ENCODE measurements at places on chromosomes 12 and 14.

DNA sequence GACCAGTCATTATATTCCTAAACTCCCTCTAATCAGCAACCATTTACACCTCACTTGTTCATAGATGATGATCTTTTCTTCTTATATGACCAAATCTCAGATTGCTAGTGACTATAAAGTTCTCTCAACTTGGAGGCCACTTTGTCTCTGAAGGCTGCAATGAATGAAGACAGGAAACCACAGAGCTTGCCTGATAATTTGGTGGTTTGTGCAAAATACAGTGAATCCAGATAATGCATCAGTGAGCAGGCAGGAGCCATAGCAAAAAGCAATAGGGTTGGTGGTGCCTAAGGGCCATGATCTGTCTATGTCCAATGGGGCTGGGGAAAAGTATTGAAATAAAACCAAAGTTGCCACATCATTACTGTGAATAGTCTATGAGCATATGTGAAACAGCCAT, 123.8 kb upstream of the LRFN5 start:
- no peak for ATAC-seq

GRCh38 chr14:71290960-71291466, 383.8 kb downstream of the PCNX1 start:
- ATAC-seq, result peak; percentile 88

DNA sequence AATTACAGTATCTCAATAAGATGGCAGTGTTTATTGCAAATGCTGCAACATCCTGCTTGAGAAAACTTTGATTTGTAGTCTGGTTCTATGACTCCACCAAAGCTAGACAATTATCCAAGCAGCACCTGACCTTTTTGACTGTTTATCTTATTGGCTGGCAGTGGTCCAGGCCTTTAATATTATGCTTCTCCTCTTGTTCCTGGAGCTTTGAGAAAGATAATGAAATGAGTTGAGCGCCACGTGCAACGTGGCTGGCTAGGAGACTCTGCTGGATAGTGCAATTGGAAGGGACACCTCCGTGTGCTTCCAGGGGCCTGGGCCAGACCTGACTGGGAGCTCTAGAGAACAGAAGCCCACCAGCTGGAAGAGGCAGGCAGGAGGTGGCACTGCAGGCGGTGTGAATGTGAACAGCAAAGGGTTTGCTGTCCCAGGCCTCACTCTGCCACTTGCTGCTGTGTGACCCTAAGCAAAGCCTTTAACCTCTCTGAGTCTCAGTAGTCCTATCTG, 349.3 kb downstream of the CACNA1C start:
- no peak for ATAC-seq

DNA sequence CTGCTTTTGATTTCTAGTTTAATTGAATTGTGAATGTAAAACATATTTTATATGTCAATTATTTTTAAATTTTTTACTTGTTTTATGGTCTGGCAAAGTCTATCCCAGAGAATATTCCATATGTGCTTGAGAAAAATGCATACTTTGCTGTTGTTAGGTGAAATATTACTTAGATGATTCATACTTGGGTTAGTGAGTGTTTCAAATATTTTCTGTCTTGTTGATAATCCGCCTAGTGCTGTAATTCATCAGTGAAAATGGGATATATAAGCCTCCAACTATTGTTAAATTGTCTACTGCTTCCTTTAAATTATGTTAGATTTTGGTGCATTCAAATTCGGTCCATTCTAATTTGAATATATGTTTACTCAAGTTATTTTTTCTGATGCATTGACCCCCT, 395.5 kb downstream of the LRFN5 start:
- ATAC-seq, result no peak

DNA sequence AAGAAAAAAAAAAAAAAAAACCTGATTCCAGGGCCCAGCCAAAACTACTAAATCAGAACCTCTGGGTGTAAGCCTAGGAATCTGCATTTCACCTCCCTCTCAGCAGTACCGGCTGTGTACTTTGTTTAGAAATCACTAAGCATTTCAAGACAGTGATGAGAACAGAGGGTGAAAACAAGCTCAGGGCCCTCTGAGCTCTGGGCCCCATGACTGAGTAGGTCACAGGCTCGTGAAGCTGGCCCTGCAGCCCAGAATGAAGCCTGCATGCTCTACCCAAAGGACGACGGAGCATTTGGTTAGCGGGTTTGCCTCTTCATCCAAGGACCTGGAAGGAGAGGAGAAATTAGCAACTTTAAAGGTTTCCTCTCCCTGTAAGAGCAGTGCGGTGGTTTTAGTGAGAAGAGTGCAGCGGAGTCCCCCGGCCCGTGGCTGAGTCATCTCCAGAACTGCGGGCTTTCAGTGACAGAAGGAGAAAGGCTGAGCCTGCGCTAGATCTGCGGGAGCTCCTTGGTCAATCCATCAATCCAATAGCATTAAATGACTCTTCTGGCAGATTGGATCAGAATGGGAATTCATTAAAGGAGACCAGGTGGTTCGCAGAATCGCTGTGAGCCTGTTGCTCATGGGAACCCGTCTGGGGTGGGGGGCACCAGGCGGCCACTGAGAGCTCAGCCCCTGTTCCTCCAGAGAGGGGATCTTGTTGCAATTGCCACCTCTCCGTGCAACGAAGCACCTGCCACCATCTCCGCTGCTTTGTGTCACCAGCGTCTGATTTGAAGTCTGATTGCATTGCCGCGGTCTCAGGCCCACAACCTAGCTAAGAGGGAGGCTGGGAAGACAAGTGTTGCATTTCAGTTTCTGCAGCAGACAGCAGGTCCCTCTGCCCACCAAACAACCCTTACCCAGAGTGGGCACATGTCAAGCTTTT, 7.3 kb downstream of the IL31 start:
- ATAC-seq, result peak; percentile 91

DNA sequence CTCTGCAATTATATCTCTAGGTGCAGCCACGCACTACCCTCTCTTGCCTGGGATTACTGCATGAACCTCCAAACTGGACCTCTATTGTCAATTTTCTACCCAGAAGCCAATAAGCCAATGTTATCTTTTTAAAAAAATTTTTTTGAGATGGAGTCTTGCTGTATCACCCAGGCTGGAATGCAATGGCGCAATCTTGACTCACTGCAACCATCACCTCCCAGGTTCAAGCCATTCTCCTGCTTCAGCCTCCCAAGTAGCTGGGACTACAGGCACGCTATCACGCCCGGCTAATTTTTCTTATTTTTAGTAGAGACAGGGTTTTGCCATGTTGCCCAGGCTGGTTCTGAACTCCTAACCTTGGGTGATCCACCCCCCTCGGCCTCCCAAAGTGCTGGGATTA, 11.2 kb upstream of the PXN start:
- no peak for ATAC-seq

GRCh38 chr12:29921307-29921706, 137.6 kb upstream of the TMTC1 start:
- no peak for ATAC-seq

DNA sequence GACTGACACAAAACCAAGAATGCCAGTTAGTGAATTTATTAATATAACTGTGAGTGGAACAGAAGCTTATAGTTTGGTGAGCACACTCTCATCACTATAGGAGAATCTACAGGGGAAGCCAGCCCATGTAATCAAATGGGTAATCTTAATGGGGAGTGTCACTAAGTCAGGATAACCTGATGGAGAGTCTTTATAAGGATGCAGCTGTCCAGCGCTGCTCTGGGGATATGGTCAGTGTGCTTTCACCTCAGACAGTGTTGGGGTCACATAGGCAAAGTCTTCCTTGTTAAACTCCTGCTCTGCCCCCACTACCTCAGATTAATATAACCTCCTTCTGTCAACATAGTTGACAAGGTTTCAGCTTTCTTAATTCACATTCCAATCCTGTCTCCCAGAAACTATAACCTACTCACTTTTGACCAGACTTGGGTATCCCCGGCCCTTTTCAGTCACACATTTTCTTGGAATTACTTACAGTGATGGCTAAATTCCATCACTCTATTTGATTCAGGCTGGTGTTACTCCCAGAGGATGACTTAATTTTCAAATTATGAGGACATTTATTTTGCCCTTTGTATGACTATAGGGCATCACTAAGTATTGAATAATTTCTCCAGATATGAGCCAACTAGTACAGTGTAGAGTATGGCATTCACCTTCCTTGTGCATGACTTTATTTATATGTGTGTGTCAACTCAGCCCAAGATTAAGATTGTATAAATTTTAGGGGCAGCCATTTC, 13.2 kb downstream of the STK38L start:
- ATAC-seq, result no peak

- no peak for ATAC-seq
These were observed 278.3 kb downstream of the NRXN3 start for GRCh38 chr14:78448164-78449094.

- ATAC-seq, result peak; percentile 85
These were observed 769 bp downstream of the FKBP4 start for GRCh38 chr12:2795291-2796186.

DNA sequence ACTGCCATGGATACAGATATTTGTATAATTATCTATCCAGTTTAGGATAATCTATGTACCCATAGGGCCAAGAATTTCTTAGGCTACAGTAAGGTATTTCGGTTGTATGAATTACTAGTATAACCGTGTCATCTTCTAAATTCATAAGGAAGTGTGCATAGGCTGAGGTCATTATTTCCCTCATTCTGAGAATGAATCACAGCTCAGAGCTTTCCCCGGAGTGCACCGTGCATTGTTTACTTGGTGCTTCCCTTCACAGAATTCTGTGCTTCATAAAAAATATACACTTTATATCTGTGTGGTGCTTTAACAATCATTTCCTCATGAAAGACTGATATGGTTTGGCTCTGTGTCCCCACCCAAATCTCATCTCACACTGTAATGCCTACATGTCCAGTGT, 514.1 kb downstream of the ETNK1 start:
- no peak for ATAC-seq

DNA sequence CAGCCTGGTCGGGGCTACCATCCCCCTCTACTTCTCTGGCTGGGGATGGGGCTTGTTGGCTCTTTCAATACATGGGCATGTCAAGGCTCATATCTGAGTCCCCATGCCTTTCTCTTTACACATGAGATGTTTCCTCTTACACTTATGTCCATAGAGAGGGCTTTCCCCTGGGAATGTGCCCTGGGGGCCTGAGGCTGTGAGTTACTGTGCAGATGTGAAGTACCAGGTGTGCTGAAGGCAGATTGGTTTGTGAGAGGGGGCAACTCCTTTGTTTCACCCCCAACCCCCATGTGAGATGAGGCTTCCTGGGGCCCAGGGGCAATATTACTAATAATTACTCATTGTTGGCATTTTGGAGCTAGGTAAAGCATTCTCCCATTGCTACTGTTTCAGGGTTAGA, 32.8 kb downstream of the NRXN3 start:
- no peak for ATAC-seq

GRCh38 chr12:10501030-10501429, 4.7 kb upstream of the EIF2S3B start:
- no peak for ATAC-seq
